Ovary (tissue), 10 donors: ENCODE measurements at places on chromosomes 5 and 9.

DNA sequence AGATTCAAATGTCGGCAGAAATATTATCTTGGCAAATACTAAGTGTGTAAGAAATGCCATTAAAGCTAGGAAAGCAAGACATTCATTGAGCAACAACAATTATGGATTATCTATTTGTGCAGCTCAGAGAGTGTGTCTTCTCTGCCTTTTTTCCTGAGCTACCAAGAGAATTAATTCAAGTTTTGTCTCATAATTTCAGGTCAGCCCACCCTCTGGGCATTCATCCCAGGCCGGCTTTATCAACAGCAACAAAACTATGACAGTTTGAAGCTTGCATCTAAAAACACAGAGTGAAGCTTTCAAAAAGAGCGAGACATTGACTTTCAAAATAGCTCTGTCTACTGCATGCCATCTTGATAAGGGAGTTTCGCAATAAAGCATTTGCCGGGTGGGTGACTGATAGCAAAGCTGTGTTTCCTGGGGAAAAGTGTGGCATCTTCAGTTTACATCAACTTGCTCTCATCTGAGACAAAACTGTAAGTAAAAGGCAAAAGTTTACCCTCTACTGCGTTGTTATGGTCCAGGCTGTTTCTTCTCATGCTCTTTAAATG lies 182.4 kb downstream of the IRX1 start:
- H3K4me1 ChIP-seq, result no peaks in the 10 kb centered on the region
- no peaks in the 10 kb centered on the region for H3K27me3 ChIP-seq
- H3K27ac ChIP-seq, result no peak overlapping the region
- no peaks in the 10 kb centered on the region for H3K36me3 ChIP-seq
- H3K4me3 ChIP-seq, result no peak overlapping the region

DNA sequence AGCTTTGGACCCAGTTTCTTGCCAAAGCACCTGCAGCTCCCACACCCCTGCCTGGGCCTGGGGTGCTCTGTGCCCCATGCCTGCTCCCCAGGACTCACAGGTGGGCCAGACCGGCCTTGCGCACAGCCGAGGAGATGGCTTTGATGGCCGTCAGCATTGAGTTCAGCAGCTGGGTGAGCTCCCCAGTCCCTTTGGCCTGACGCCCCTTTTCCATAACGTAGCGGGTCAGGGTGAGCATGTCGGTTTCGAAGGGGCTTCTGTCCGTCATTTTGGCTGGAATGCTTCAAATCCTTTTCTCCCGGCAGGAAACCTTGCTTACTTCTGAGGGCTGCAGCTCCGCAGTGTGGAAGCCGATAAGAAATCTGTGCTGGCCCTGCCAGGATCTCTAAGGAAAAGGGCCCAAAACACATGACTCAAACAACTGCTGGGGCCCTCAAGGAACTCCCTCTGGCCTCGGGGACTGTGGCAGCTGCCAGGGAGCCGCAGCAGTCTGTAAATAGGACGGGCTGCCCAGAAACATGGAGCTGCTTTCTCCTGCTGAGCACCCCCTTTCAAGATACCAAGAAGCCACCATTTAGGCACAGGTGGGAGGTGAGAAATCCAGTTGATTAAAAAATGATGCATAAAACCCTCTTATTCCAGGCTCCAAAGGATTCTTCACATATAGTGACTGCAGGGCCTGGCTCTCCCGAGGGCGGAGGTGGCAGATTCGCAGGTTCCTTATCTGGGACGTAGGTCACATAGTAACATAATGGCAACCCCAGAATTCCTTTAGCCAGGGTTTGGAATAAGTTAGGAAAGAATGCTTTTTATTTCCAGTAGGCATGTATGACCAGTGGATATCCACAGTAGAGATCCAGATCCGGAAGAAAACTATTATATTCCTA lies at the start of gene FBP2:
FBP2 (minus strand) TSS at position 366 of the 887 bp plus-strand sequence; CDS start at position 268, 98 bp downstream.
- H3K36me3 ChIP-seq, result no peaks in the 10 kb centered on the region
- no peak within 1 kb of the TSS for H3K4me3 ChIP-seq
- no peak within 1 kb of the TSS for H3K27ac ChIP-seq

DNA sequence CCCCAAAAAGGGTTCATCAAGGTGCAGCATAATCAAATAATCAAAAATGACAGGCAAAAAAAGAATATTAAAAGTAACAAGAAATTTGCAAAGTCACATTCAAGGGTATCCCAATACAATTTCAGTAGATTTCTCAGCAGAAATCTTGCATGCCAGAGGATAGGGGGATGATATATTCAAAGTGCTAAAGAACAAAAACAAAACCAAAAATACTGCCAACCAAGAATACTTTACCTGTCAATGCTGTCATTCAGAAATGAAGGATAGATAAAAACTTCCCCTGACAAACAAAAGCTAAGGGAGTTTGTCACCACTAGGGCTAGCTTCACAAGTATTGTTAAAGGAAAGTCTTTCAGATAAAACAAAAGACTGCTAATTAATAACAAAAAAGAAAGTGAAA lies 68.7 kb upstream of the EDIL3 start:
- no peak for DNase-seq
- H3K4me3 ChIP-seq, result no peak overlapping the region
- no peak overlapping the region for H3K27ac ChIP-seq
- no peaks in the 10 kb centered on the region for H3K4me1 ChIP-seq

GRCh38 chr5:109143031-109143430 lies 266.7 kb downstream of the PJA2 start:
- H3K27ac ChIP-seq, result no peak overlapping the region
- H3K4me3 ChIP-seq, result no peak overlapping the region
- no peak for DNase-seq
- H3K36me3 ChIP-seq, result no peaks in the 10 kb centered on the region

- H3K27ac ChIP-seq, result no peak overlapping the region
- no peaks in the 10 kb centered on the region for H3K27me3 ChIP-seq
- DNase-seq, result no peak
- no peak overlapping the region for H3K4me3 ChIP-seq
- no peaks in the 10 kb centered on the region for H3K36me3 ChIP-seq
Observed at GRCh38 chr5:151571270-151572173, 19.6 kb downstream of the FAT2 start.

DNA sequence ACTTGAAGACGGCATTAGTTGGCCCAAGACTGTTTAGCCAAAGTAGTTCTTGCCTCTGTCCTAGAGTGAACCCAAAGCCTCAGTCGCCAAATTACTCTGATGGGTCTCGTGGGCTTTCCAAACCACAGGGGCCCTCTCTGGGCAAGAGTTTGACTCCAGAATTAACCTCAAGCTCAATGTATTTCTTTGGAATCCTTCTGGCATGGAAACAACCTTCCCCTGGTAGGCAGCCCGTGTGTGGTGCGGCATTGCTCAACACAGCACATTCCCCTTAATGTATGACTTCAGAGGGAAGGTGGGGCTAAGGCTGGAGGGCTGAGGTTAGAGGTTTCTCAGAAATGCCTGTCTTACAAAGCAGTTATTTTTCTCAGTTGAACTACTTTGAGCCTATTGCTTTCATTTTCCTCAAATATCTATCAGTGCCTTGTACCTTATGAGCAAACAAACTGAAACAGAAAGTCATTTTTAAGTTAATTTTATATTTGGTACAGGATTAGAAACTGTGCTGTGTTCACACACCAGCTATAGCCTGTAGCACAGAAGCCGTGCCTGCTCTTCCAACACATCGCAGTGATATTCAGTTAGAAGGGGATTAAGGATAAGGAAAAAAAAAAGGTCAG lies 123.9 kb upstream of the HAPLN1 start:
- H3K27ac ChIP-seq, result no peak overlapping the region
- DNase-seq, result no peak
- no peak overlapping the region for H3K4me3 ChIP-seq
- H3K4me1 ChIP-seq, result no peaks in the 10 kb centered on the region

DNA sequence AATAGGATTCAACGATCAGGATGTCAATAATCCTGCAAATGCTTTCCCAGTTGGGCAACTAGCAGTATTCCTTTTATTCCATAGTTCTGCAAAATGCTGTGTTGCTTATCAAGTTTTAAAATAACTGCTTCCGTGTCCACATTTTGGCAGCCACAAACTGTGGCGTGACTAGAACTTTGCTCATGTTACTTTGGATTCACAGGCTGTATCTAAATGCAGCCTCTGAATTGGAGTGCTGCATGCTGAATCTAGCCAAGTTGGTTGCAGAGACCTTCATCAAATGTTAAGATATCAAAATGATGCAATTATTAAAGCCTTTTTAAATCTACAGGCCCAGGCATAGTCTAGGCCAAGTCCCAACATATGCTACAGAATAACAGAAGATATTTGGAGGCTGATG lies 249.2 kb downstream of the NR2F1-AS1 start:
- no peaks in the 10 kb centered on the region for H3K36me3 ChIP-seq
- no peaks in the 10 kb centered on the region for H3K27me3 ChIP-seq
- H3K4me3 ChIP-seq, result no peak overlapping the region
- no peak overlapping the region for H3K27ac ChIP-seq

DNA sequence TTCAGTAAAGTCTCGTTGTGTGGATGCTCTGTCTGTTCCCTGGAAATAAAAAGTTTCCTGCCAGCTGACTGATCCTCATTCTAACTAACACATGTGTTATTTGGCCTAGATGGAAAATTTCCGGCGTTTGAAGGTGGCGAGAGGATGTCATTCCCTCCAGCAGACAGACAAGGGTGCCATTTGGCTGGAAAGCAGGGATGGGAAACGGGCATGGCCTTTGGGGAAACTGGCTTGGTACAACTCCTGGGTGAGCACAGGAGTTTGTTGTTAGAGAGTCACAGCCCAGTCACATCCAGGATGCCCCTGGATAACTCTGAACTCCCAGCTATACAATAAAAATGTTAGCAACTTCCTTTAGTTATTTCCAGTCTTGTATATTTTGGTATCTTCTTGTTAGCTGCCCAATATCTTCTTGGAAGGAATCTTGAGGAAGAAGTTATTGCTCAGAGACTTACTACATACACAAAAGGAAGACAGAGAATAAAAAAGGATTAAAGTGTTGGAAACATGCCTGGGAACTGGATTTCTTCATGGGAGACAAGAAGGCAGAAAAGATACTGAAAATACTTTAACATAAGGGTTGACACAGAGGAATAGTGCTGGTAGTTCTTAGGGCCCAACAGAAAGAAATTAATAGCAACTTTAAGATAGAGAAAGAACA lies 41.9 kb downstream of the TEK start:
- no peak overlapping the region for H3K4me3 ChIP-seq
- DNase-seq, result no peak
- H3K36me3 ChIP-seq, result no peaks in the 10 kb centered on the region
- peaks cover 5% of the 10 kb centered on the region for H3K4me1 ChIP-seq
- no peak overlapping the region for H3K27ac ChIP-seq

GRCh38 chr5:28313321-28313951 lies 1275.0 kb upstream of the CDH9 start:
- H3K36me3 ChIP-seq, result no peaks in the 10 kb centered on the region
- H3K27ac ChIP-seq, result no peak overlapping the region
- no peak overlapping the region for H3K4me3 ChIP-seq
- H3K4me1 ChIP-seq, result no peaks in the 10 kb centered on the region
- no peaks in the 10 kb centered on the region for H3K27me3 ChIP-seq
- no peak for DNase-seq

DNA sequence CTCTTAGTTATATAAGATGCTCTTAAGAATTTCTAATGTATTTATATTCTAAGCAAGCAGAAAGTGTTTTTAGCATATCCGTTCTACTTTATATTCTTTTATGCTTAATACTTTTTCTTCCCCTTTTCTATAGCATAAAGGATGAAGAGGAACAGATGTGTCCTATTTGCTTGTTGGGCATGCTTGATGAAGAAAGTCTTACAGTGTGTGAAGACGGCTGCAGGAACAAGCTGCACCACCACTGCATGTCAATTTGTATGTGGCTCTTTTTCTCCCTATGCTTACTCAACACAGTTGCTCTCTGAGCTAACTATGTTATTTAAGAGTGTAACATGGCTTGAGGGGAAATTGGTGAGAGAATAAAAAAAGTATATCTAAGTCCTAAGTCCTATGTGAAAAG lies 37.6 kb upstream of the SETD9 start:
- no peaks in the 10 kb centered on the region for H3K36me3 ChIP-seq
- no peak for DNase-seq
- no peak overlapping the region for H3K27ac ChIP-seq

GRCh38 chr5:77140350-77140749 lies 53.3 kb upstream of the ZBED3 start:
- H3K27me3 ChIP-seq, result no peaks in the 10 kb centered on the region
- H3K4me1 ChIP-seq, result no peaks in the 10 kb centered on the region
- H3K27ac ChIP-seq, result no peak overlapping the region
- DNase-seq, result no peak

DNA sequence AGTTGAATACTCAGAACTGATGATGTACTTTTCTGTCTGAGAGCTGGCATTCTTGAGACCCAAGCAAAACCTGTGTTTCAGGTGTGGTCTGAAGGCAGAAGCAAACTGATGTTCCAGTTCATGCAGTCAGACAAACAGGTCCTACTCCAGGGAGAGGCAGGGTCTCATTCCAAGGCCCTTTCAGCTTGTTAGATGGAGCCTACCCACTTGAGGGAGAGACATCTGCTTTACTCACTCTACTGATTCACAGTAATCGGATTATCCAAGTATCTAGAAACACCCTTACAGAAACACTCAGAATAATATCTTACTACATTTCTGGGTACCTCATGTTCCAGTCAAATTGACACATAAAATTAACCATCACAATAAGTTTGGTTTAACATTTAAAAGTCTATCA lies 207.8 kb downstream of the KDM4C start:
- no peak for DNase-seq
- H3K27ac ChIP-seq, result no peak overlapping the region
- H3K27me3 ChIP-seq, result no peaks in the 10 kb centered on the region
- no peak overlapping the region for H3K4me3 ChIP-seq
- no peaks in the 10 kb centered on the region for H3K4me1 ChIP-seq

DNA sequence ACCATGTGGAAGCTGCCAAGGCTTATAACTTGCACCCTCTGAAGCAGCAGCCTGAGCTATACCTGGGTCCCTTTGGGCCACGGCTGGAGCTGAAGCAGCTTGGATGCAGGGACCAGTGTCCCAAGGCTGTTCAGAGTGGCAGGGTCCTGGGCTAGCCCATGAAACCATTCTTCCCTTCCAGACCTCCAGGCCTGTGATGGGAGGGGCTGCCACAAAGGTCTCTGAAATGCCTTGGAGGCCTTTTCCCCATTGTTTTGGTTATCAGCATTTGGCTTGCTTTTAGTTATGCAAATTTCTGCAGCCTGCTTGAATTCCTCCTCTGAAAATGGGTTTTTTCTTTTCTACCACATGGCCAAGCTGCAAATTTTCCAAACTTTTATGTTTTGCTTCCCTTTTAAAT lies 433.7 kb upstream of the ACO1 start:
- H3K4me3 ChIP-seq, result no peak overlapping the region
- H3K36me3 ChIP-seq, result no peaks in the 10 kb centered on the region
- DNase-seq, result no peak
- H3K4me1 ChIP-seq, result no peaks in the 10 kb centered on the region
- no peak overlapping the region for H3K27ac ChIP-seq

- no peaks in the 10 kb centered on the region for H3K4me1 ChIP-seq
- no peaks in the 10 kb centered on the region for H3K27me3 ChIP-seq
- no peaks in the 10 kb centered on the region for H3K36me3 ChIP-seq
- H3K27ac ChIP-seq, result no peak overlapping the region
Observed at GRCh38 chr5:10527281-10527950, 36.5 kb upstream of the ANKRD33B start.

DNA sequence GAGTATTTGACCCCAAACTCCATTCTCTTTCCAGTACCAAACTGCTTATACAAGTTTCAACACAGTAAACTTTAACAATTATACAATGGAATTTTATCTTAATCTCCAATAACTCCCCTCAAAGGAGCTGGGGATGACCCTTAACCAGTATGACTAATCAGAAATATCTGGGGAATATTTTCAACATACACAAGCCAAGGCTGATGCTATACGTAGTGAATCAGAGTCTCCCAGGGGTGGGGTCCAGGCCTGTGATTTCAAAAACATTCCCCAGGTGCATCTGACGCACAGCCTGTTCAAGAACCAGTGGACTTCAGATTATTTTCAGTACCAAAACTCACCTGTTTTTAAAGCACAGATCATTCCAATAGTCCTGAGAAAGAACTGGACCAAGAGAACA lies 11.8 kb upstream of the SEMA5A start:
- H3K36me3 ChIP-seq, result no peaks in the 10 kb centered on the region
- DNase-seq, result no peak
- H3K4me3 ChIP-seq, result no peak overlapping the region
- no peak overlapping the region for H3K27ac ChIP-seq
- no peaks in the 10 kb centered on the region for H3K27me3 ChIP-seq
